ENCODE measurements at places on chromosomes 5 and 9. TPM values are rescaled to one million over a fixed set of nuclear protein-coding genes. Genes with fewer than 3 reads are reported as not detected.

- DNase-seq: no peak
Measured at GRCh38 chr5:83919071-83920041, 198.7 kb upstream of the HAPLN1 start.

DNA sequence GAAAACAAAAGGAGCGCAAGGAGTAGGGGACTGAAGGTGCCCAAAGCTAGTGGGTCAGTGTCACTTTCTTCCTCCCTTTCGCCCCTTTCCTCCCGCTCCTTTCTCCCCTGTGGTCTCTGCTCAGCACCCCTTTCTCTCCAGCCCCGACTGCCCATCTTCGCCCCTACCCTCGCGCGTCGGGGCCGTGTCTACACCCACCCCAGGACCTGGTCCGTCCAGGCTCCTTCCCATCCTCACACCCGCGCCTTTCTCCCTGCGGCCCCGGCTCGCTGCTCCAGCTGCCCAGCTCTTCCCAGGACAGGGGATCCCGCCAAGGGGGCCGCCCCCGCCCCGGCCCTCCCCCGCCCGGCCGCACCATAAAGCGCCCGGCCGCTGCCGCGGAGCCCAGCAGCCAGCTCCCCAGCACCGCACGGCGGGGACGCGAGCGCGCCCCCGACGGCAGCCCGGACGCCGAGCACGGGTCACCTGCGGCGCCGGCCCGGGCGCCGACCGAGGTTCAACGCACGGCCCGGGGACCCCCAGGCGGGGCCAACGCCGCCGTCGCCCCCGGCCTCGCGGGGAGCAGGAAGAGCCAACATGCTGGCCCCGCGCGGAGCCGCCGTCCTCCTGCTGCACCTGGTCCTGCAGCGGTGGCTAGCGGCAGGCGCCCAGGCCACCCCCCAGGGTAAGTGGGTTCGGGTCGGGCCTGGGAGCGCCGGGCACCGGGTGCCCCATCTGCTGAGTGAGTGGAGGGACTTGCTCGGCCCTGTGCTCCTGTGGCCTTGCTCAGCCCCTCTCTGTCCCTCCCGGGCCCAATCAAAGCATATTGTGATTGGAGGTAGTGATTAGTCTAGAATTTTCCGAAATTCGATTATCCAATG, at the start of gene THBS4:
Gene THBS4, plus strand, starts transcription at position 387 of the 860 bp plus-strand sequence. Its CDS starts 190 bp downstream, at position 577.
- DNase-seq: peak; percentile 32

DNA sequence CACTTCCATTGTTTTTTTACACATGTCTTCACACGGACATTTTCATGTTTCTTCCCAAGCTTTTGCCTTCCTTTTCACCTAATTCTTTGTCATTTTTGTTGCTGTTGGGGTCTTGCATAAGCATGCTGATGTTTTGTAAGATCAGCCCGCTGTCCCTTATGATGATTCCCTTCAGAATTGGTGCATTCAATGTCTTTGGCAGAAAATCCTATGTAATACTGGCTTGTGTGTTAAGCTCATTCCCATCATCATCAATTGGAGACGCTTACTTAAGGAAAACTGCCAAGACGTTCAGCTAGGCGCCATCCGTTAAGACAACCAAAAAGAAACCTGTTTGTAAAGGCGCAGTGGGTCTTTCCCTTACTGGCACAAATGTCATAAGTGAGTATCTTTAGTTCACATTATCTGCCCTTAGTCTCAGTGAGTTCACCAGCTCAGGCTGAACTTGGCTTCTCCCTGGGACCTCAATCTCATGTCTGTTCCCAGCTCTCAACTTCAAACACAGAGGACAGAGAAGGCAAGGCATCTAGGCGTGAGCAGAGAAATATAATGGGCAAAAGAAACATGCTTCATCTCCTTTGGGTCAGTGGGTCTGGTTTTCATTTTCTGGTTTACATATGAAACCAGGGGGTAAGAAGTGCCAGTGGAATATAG, 97.9 kb downstream of the EFNA5 start:
- DNase-seq: no peak

- DNase-seq: no peak
Measured at GRCh38 chr5:172571413-172571812, 69.7 kb upstream of the NEURL1B start.

GRCh38 chr9:98986866-98987651, 43.4 kb downstream of the COL15A1 start:
- DNase-seq: peak; percentile 31

DNA sequence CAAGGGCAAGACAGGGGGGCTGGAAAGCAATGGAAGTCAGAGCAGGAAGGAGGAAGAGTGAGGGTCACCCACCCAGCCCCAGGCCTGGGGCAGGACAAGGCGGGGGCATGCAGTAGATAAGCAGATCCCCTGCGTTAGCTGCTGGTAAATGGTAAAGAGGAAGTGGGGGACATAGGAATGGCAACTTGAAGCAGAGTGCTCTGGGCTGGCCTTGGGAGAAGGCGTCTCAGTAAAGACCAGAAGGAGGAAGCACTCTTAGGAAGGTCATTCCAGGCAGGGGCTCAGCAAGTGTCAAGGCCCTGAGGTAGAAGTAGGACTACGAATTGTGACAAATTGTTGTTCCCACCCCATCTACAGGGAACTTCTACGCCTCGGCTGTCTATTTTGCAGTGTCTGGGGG, 15.1 kb downstream of the TCOF1 start:
- no peak for DNase-seq

GRCh38 chr9:106560540-106560939, 302.4 kb upstream of the ZNF462 start:
- DNase-seq: no peak

- no peak for DNase-seq
Measured at GRCh38 chr9:114694719-114695269, 12.8 kb upstream of the TEX48 start.

DNA sequence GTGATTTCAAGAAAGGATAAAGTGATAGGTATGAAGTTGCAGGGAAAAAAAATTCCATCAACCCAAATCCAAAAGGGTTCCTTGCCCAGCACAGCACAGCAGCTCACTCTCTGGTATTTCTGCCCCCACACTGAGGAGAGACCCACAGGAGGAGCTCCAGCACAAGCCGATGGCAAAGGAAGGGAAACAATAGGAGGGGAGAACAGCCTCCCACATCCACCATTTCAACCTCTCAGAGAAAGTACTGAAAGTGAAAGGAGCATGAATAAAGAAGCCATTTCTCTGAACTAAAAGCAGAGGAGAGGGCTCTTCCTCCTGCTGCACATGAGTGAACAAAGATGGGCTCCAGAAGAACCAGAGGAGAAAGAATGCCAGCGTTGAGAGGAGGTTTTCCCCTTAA, 54.9 kb upstream of the ZSWIM6 start:
- DNase-seq: no peak

DNA sequence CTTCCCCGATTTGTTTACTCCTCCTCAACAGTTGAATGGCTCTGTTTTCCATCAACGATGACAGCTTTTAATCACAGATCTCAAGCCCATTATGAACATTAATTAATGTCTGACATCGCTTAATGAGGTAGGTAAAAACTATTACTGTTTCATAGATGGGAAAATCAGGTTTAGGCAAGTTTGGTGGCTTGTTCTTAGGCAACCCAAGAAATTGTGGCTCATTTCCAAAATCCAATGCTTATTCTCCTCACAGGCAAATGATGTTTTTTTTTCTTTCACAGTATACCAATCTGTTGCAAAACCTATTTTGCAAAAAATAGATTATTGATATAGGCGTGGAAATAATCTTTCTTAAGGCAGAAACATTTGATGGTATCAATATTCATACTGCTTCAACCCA, 70.8 kb upstream of the CHD1 start:
- DNase-seq: no peak

GRCh38 chr5:110752953-110753352, 14.1 kb downstream of the SLC25A46 start:
- no peak for DNase-seq

DNA sequence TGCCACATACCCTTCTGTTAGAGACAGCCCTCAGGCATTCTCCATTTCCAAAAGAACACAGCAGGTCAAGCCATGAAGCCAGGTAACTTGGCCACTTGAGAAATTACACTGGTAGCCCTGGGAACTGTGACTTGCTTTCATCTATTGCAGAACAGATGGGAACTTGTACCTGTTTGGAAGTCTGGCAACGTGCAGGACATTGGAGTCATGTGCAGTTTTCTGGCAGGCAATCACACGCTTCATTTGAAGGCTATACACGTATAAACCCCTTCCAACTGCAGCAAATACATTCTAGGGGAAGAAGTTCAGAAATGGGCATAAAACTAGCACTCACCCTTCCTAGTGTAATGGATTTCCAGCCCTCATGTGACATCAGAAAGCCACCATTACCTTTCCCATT, 54.0 kb downstream of the WDR41 start:
- no peak for DNase-seq

DNA sequence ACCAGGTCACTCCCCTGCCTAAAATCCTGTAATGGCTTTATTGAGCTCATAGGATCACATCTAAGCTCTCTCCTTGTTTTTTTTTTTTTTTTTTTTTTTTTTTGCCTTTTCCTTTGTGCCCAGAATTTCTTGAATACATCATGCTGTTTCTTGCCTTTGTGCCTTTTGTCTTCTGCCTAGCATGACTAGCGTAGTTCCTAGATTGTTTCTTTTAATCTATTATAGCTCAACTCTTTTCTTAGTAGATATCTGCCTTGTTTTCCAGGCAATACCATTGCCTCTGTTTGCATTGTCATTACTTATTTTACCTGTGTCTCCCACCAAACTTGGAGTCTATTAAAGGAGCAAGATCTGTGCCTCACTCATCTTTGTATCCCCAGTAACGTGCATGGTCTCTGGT, 106.1 kb upstream of the C9orf72 start:
- no peak for DNase-seq

GRCh38 chr5:123545506-123545905, 33.5 kb downstream of the CSNK1G3 start:
- no peak for DNase-seq

- no peak for DNase-seq
Measured at GRCh38 chr9:78828521-78828920, 531.6 kb downstream of the PSAT1 start.

DNA sequence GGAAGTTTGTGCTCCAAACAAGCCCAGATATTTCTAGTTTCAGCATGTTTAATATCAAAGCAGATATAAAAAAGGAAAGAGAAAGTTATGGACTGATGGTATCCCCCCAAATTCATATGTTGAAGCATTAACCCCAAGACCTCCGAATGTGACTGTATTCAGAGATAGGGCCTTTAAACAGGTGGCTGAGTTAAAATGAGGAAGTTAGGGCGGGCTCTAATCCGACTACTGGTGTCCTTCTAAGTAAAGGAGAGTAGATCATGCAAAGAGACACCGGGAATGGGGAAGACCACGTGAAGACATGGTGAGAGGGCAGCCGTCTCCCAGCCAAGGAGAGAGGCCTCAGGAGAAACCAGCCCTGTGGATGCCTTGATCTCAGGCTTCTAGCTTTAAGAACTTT, 324.1 kb upstream of the KIF2A start:
- no peak for DNase-seq

DNA sequence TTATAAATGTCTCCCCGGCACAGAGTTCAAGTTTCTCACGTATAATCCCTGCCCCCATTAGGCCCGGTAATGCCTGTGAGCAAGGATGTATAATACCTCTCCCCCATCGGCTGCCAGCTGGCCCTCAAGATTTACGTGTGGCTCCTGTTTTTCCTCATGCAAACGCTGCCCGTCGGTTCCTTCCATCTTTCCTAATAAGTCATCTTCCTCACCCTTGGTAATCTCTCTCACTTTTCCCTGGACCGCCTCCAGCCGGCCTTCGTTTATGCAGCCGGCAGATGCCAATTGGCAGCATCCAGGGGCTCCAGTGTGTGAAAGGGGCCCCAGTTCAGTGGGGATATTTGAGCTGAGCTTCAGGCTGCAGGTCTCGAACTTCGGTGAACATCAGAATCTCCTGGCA, 86.5 kb upstream of the NEURL1B start:
- no peak for DNase-seq

- DNase-seq: no peak
Measured at GRCh38 chr5:45372629-45373028, 323.6 kb downstream of the HCN1 start.

DNA sequence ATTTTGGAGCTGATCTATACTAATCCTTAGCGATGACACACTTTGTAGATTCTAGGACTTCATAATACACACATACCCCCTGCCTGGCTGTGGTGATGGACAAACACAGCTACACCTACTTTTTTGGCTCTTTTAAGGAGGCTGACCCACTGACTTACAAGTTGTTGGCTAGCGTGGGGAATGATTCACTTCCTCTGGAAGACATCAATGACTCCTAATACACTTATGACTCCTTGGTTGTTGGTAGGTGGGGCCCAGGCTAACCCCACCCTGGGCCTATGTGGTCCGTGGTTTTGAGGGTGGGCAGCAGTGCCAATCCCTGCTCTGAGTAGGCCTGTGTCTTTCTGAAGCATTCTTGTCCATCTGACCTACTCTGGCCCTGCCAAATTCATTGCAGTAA, 144.4 kb downstream of the SLC12A2 start:
- no peak for DNase-seq

DNA sequence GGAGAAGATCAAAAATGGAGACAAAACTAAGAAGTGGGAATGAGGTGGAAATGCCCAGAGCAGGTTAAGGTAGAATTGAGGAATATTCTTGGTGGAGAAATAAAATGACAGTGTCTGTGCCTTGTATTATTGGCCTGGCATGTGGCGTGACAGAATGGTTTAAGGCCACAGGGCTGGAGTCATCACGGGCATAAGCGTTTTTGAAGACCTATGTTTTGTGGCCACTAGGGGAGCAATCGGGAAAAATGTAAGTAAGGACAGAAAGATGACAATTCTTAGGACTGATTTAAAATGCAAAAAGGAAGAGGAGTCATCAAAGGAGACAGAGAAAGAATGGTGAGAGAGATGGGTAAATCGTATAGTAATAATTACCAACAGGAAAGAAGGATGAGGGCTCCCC, 72.2 kb upstream of the EPB41L4A start:
- DNase-seq: no peak

DNA sequence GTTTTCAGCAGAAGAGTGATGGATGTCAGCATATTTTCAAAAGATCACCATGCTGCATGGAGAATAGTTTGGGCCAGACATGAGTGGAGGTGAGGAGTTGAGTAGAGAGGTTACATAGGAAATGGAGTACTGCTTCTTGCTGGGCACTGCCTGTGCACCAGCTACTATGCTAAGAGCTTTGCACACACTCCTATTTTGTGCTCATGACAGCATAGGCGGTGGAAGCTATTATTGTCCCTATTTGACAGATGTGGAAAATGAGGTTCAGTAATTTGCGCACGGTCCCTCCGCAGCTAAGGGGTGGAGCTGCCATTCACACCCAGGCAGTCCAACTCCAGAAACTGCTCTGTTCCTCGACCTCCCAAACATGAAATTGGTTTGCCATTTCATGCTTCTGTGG, 67.8 kb downstream of the ENTREP1 start:
- DNase-seq: peak; percentile 38

DNA sequence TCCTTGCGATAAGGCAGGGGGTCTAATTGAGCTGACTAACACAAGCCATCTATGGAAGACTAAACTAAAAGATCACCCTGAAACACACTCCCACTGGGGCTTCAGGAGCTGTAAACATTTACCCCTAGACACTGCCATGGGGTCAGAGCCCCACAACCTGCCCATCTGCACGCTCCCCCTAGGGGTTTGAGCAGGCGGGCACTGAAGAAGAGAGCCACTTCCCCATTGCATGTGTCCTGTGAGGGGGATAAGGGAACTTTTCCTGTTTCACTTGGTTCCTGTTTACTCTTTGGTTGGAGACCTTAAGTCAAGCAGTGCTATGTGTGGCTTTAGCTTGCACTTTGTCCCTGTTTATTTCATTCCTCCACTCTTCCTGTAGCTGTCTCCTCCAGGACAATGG, 1929.5 kb upstream of the CDH9 start:
- DNase-seq: no peak

The TEX48 gene
- total RNA-seq: not detected

The PDE6A gene
- not detected for total RNA-seq

The TAS2R1 gene
- total RNA-seq: not detected

The CCDC192 gene
- not detected for total RNA-seq

The SAP30L gene
- 26.1 TPM for total RNA-seq

The SV2C gene
- not detected for total RNA-seq

The FAM151B gene
- total RNA-seq: 1.3 TPM
